ENCODE measurements at places on chromosomes 7 and 10.

DNA sequence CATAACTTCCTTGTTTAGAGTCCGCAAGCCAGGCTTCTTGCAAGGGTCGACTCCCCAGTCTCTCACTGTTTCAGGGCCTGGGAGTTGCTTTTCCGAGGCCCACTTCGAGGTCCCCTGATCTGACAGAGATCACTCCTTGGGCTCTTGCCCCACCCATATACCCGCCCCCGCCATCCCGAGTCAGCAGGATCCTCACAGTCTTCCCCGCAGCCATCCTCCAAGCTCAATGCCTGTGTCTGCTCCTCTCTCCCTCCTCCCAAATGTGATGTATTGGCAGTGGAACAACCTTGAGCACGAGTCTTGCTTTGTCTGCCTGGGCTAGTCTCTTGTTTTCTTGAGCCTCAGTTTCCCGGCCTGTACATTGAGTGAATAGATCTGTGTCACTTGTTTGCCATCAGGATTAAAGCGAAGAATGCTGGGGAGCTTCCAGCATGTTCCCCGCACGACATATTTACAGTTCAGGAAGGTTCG is 2.4 kb upstream of the HMX2 start:
- DNase-seq = no peak

- no peak for DNase-seq
These were observed 214.8 kb upstream of the PLXNA4 start for GRCh38 chr7:132791036-132791435.

DNA sequence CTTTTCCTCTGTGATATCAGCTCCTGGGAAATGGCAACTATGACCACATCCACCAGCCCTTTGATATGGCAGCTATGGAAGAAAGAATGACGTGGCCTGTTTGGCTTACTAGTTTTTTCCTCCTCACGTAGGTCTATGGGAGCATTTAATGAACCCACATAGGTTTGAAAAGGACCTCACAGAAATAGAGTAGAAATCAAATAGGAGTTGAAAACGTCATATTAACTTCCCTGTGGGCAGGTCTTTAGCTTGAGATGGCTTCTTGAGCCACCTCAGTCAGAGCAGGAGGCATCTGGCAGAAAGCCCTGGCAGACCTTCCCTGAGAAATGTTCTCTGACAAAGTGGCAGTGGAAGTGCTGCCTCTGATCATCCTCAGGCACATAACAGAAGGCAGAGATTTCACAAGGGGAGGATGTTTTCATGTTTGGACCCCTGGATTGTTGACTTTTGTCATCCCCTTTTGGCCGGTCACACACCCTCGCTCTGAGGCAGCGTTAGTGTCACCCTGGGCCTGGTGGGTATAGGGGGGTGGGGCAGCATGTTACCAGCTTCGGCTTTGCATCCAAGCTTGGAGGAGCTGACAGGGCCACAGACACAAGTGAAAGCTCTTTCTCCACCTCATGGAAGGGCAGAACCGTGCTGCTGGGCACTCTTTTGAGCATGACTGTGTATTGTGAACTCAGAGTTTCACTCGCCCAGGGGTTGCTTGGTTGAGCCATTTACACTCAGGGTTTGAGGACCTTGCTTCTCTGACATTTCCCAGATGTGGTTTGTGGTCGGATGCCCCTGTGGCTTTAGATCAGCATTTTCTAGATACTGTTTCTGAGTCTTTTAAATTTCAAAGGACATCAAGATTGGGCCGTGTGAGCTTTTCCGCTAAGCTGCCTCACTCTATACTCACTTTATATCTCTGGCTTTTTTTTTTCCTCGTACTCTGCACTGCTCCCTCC is 184.2 kb downstream of the STK31 start:
- peak; percentile 30 for DNase-seq

- no peak for DNase-seq
These were observed 304.1 kb downstream of the AGMO start for GRCh38 chr7:15257689-15258088.

DNA sequence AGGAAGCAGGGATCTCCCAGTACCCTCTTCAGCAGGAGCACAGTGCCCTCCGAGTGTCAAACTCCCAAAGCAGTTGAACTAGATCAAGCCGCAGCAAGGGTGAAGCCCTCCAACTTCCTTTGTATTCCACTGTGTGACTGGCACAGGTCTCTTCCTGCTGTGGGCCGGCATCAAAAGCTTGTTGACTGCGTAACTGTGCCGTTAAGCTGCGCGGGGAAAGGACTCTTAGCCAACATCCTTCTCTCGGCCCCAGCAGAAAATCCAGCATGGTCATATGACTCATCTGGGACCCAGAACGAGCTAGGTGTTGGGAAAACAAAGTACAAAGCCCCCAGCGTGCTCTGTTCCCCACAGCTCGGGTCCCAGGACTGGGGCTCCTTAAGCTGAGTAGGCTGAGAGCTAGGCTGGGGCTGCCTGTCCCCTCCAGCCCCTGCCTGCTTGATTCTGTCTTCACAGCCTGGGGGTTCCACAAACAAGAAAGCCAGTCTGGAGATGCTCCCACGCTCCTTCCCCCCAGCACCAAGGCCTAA is 52.2 kb downstream of the COL17A1 start:
- no peak for DNase-seq

- DNase-seq = no peak
These were observed 33.4 kb downstream of the RHOBTB1 start for GRCh38 chr10:60910543-60910942.

GRCh38 chr10:71727738-71728737 is 8.5 kb upstream of the C10orf105 start:
- no peak for DNase-seq

GRCh38 chr7:41925946-41926345 is 223.1 kb upstream of the INHBA start:
- DNase-seq = peak; percentile 25

- peak; percentile 57 for DNase-seq
These were observed 101.0 kb upstream of the AGR3 start for GRCh38 chr7:16982640-16983350.

DNA sequence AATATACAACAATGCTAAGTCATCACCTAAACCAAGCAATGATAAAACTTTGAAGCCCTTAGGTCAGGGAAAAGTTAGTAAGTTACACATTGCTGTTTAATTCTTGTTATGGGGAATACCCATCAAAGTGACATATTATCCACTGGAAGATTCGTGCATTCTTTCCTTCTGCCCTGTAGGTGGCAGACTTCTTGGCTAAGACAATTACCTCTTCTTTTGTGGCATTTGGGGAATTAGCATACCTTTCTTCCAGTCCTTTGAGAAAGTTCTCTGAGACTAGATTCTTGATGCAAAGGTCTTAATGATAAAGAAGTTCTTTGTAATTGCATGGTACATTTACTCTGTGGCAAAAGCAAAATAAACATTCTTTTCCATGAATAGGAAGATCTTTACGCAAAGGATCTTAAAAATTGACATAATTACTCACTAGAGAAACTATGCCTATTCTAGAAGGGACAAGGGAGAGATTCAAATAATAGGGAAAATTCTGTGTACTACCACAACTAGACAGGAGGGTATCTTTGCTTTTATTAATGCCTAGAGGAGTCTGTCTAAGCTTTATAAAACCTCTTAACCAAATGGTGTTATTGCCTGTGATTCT is 395.9 kb downstream of the GRM8 start:
- DNase-seq = peak; percentile 2

DNA sequence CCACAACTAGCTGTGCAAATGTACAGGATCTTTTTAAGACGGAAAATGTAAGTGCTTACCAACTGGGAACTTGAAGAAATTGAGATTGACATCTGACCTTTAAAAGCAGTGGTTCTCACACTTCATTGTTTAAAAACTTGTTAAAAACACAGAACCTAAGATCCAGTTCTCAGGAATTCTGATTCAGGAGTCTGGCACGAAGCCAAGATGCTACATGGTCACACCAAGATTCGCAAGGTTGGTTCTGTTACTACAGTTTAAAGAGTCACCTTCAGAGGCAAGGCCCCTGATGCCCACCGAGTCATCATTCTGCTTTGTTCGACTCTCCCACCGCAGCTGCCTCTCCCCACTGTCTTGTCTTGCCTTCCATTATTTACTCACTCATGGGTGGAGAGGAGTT is 113.3 kb downstream of the GLI3 start:
- no peak for DNase-seq

- peak; percentile 54 for DNase-seq
These were observed 2.5 kb upstream of the CLDN4 start for GRCh38 chr7:73828107-73828803.

- no peak for DNase-seq
These were observed 108.2 kb downstream of the HIP1 start for GRCh38 chr7:75630549-75630948.

DNA sequence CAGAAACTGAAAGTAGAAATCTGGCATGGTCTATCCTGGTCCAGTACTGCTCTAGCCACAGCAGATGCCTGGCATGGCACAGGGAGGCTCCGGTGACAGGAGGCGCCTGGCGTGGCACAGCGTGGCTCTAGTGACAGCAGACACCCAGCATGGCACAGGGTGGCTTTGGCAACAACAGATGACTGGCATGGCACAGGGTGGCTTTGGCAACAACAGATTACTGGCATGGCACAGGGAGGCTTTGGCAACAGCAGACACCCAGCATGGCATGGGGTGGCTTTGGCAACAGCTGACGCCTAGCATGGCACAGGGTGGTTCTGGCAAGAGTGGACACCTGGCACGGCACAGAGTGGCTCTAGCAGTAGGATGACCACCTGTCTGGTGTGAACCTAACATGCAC is 480.5 kb upstream of the FOXK1 start:
- DNase-seq = no peak

Measured in fibroblast of skin of back (primary cell).